ENCODE measurements at places on chromosomes 11 and 22.
A peak's percentile ranks its signal among the peaks of the same experiment; 100 is the strongest.

DNA sequence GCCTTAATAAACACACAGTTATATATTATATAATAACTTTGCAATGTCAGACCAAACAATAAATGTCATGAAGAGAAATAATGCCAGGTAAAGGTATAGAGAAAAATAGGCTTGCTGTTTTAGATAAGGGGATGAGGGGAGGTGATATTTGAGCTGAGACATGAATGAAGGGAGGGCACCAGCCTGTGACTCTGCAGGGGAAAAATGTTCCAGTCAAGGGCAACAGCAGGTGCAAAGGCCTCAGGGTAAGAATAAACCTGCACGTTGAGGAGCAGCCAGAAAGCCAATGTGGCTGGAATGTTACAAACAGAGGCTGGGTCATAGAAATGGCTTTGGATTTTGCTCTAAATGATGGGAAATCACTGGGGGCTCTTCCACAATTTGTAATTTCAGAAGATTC lies 519.6 kb downstream of the SOX6 start:
- DNase-seq = no peak

DNA sequence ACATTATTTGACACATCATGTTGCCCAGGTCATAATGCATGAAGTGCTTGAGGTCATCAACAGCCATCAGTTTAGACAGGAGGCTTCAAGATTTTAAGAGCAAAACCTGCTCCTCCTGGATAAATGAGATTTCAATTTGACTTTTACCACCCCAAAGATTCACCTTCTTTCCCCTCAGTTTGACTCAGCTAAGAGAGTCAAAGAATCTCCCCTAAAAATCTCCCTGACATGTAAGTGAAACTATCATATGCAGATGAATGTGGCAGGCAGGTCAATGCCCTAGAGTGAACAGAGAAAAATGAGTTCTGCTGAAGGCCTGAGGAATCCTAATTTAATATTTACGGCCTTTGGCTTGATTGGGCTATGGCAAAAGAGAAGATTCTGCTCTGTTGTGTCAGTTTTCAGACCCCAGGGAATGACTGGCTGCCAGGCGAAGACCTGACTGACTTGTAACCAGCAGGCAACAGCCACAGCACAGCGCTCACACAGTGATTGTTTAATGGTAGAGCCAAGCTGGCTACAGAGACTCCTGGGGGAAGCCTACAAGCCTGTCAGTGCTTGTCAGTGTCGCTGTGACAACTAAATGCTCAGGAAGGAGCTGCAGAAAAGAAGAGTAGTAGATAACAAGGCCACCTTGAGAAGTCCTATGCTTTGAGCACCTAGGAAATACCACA lies 491.2 kb upstream of the LRRC4C start:
- peak; percentile 12 for DNase-seq

GRCh38 chr22:36147196-36147791 lies 13.3 kb downstream of the APOL3 start:
- DNase-seq = no peak

GRCh38 chr11:59706518-59707285 lies 6.9 kb downstream of the OR10V1 start:
- DNase-seq = no peak

DNA sequence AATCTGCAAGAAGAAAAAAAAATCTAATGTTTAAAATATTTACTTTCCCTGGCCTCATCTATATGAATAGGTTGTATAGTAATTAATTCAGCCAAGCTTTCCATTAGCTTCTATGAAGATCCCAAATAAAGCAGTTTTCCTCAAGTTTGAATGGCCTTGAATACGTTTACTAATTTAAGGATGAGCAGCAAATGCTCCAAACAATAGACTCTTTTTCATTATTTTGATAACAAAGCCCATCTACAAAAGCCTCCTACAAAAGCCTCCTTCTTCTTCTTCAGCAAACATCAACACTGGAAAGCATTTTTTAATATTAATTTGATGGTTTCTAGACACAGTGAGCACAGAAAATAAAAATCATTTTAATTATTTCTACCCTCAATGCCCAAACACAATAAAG lies 1130.3 kb upstream of the CNTN5 start:
- DNase-seq = peak; percentile 69

- no peak for DNase-seq
These were observed 14.8 kb upstream of the IL2RB start for GRCh38 chr22:37164505-37164887.

GRCh38 chr11:47355283-47356128 lies 3.0 kb upstream of the MYBPC3 start:
- DNase-seq = peak; percentile 88

DNA sequence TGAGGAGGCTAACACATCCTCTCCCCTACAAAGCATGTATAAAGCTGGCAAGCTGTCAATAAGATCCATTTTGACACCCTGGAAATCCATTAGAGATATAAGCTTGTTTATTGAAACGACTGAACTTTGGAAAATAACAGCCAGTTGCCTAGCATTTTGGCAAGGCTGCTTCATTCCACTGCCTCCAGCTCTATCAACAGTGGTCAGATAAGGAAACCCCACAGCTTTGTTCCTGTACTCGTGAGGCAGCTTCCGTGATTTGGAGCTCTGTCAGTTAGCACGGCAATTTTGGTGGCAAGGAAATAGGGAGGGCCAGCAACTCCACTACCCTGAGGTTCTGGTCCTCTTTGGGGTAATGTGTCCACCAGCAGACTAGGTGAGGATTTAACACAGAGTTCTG lies 2.0 kb upstream of the OR51S1 start:
- DNase-seq = no peak

DNA sequence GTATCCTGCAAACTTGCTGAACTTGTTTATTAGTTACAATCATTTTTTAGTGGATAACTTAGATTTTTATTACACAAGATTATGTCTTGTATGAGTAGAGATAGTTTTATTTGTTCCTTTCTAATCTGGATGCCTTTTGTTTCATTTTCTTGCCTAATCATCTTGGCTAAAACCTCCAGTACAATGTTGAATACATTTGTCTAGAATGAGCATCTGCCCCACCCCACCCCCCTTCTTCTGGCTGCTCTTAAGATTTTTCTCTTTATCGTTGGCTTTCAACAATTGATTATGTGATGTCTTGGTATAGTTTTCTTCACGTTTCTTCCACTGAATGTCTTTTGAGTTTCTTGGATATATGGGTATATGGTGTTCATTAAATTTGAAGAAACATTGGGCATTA lies 37.3 kb upstream of the TUB start:
- no peak for DNase-seq

DNA sequence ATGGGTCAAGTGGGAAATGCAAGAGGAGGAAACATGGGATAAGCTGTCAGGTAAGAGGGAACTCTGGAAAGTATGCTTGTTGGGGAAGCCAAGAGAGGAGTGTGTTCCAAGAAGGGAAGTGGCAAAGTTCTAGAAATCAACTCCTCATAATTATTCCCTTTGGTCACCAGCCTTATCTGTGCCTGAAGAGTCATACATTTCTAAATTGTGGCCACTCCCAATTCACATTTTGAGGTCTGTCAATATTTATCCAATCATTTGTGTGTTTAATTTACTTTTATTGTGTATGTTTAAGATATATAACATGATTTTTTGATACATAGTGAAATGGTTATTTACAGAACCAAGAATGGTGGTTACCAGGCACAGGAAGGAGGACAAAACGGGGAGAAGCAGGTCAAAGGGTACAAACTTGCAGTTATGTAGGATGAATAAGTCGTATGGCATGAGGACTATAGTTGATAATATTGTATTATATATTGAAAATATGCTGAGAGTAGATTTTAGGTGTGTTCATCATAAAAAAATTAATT lies 131.7 kb downstream of the GRIA4 start:
- DNase-seq = no peak

DNA sequence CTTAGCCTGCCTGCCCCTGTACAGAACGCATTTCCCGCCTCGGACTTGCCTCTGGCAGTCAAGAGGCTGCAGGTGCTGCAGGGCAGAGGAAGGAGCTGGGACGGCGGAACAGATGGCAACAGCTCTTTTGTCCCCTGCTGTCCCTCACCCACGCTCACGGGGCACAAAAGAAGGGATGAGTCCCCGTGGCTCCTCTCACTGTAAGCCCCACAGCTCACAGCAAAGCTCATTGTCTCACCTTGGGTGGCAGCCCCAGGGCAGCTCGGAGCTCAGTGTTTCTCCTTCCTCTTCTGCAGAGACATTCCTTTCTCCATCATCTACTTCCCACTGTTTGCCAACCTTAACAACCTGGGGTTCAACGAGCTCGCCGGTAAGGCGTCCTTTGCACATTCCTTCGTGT lies 24.3 kb downstream of the SLC25A18 start:
- no peak for DNase-seq

GRCh38 chr22:19629331-19629719 lies 85.0 kb upstream of the SEPTIN5 start:
- no peak for DNase-seq

DNA sequence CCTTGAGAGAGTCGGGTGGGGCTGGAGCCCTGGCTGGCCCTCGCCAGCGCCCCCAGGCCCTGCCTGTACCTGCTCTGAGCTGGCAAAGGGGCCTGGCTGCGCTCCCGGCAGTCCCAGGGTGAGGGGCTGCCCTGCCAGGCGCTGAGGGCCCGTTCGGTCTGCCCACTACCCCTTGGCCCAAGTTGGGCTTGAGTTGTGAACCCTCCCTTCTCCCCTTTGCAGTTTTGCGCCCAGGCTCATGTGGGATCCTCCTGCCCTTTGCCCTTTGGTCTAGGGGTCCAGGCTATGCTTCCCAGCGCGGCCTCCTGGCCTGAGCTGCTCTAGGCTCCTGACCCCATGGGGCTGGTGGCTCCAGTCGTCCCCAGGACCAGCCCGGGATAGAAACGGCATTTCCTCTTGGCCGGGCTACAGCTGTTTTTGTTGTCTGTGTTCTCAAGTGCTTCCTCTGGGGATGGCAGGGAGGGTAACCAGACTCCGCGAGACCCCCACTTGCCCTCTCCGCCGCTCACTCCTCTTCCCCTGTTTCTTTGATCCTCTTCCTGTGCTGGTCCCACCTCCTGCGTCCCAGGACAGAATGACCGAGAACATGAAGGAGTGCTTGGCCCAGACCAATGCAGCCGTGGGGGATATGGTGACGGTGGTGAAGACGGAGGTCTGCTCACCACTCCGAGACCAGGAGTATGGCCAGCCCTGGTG lies 34.9 kb downstream of the PRDM11 start:
- DNase-seq = no peak

DNA sequence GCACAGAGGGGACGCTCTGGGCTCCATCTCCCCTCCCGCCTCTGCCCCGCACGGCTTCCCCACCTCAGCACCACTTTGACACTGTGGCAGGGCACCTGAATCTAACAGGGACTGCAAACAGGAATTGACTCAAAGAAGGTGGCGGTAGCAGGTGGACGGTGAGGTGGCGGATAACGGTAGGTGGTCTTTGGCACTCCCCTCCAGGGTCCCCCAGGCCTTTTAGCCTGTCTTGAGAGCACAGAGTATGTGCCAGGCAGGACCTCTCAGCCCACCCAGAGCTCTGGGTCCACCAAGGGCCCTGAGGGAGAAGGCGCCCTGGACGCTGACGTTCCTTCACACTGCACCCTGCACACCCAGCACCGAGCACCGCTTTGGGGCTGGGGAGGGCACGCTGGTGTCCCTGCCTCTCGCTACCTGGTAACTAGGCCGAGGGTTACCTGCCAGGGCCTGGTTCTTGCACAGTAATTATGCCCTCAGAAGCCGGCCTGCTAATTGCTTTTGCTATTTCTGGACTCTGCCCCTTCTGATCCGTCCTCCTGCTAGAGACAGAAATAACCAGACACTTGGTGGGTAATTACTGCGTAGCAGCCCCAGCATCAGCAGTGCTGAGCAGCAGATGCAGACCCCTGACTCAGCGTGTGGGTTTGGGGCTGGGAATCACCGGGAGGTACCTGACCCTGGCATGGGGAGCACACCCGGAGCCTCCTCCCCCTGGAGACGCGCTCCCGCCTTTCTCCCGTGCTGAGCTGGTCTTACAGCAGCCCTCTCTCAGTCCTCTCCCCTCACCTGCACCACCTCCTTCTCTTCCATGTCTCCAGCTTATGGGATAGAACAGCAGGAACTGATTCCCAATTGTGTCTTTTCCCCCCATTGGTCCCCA lies 103.3 kb upstream of the B3GAT1 start:
- no peak for DNase-seq

GRCh38 chr11:64560139-64560771 lies 30.8 kb upstream of the SLC22A12 start:
- DNase-seq = no peak

DNA sequence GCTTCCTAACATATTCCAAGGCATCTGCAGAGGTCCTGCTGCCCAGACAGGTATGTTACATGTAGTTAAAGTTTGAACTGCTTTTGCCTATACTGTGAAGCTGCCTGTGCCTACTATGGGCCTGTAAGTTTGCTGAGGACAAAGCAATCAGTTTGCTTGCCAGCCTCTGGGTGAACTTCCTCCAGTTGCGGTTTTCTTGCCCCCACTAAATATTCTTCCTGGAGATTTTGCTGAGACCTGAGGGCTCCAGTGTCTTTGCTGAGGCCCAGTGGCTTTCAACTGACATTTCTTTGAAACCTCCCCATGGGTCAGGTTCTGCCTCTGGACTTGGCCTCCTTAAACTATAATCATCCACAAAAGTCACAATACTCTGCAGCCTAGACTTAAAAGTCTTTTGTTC lies 29.6 kb upstream of the MMP20 start:
- DNase-seq = no peak

DNA sequence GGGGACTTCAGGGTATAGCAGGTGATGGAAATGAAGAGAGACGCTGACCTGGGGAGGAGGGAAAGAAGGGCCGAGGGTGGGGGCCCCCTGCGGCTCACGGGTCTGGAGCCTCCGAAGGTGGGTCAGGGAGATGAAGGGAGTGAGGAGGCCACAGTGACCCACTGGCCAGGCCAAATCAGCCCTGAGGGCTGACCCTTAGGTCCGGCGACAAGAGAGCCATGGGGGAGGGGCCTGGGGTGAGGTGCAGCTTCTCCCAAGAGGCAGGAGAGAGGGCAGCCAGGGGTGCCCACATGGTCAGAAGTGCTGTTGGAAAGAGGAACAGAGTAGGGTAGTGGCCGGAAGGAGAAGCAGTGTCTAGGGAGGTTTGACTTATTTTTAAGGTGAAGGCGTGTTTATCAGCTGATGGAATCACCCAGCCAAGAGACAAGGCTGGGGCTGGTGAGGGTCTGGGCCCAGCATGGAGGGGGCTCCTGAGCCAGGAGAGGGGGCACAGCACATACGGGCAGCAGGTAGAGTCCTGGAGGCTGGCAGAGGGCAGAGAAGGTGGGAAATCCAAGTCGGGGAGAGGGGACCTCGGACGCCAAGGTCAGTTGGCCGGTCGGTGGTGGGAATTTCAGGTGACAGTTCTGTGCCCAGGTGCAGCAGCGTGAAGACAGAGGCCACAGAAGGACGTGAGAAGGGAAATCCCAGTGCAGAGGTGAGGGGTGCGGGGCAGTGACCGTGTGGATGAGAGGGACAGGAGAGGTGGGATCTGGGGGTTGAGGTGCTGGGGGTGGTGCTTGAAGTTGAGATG lies 49.0 kb downstream of the LINC01488 start:
- DNase-seq = no peak

All from putamen (tissue), 1 donor.